HCT116 (cell line): ENCODE measurements at places on chromosomes 16 and 17. TPM values are rescaled to one million over a fixed set of nuclear protein-coding genes. Genes with fewer than 3 reads are reported as not detected.

DNA sequence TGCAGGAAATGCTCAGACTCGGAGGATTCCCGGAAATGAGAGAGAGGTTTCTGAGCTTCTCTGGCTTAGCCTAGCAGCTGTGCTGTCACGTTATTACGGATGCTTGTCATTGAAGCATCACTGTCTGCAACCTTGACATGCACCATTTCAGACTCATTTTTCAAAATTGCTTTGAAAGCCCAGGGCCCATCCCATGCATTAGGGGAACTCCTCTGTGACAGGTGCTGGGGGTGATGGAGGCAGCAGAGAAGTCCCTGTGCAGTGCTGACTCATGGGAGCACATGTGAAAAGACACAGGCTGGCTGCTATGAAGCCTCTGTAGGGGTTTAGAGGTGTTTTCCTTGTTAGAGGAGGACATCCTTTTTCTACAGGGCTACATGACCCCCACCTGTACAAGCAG lies 214.0 kb upstream of the MPHOSPH6 start:
- no peak overlapping the region for H3K27ac ChIP-seq
- no peak overlapping the region for H3K4me3 ChIP-seq
- no peak for DNase-seq
- no peaks in the 10 kb centered on the region for H3K36me3 ChIP-seq

DNA sequence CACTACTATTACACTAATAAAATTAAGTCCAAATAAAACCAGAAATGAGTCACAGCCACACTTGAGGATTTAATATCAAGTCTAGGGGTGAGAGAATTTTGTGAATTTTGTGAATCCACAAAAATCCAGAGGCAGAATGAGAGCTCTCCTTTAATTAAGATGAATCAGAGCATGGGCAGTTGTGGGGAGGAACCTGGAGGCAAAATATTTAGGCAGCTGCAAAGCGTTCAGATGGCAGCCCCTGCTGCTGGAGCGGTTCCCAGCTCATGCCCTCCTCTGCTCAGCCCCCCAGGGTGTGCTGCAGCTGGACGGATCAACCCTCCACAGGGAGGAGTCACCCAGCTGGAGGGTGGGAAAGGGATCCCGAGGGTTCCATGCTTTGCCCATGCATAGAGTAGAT lies 43.4 kb upstream of the IRX6 start:
- H3K36me3 ChIP-seq: no peaks in the 10 kb centered on the region
- H3K4me3 ChIP-seq: no peak overlapping the region
- no peaks in the 10 kb centered on the region for H3K4me1 ChIP-seq
- H3K27me3 ChIP-seq: peaks cover 37% of the 10 kb centered on the region
- DNase-seq: no peak

DNA sequence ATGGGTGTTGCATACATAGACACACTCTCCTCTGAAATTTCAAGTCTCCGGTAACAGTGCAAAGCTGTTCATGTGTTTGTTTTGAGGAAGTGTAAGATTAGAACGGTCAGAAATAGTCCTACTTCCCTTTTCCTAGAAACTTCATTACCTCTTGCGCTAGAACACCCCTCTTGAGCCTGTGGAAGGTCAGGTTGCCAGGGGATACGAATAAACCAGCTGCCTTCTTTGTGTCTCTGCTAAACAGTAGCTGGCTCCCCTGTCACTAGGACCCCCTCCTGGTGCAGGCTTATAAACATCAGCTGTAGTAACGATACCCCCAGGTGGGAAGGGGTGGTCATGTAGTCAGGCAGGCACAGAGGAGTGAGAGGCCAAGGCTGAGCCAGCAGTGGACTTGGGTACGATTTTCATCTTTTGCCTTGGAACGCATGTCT lies 113.4 kb upstream of the RCVRN start:
- no peaks in the 10 kb centered on the region for H3K4me1 ChIP-seq
- no peak overlapping the region for H3K27ac ChIP-seq
- no peak overlapping the region for H3K4me3 ChIP-seq
- no peaks in the 10 kb centered on the region; the same call in 1 of the 2 replicates for H3K27me3 ChIP-seq

GRCh38 chr16:1102921-1103635 lies 7.0 kb upstream of the C1QTNF8 start:
- H3K4me1 ChIP-seq: peaks cover 8% of the 10 kb centered on the region; the same call in 1 of the 2 replicates
- H3K27me3 ChIP-seq: no peaks in the 10 kb centered on the region
- no peak for DNase-seq

- H3K27ac ChIP-seq: peak overlapping the region; percentile 92
- H3K4me1 ChIP-seq: peaks cover 97% of the 10 kb centered on the region
- H3K4me3 ChIP-seq: peak overlapping the region; percentile 19; the same call in 1 of the 2 replicates
- no peaks in the 10 kb centered on the region for H3K36me3 ChIP-seq
- no peaks in the 10 kb centered on the region for H3K27me3 ChIP-seq
Observed at GRCh38 chr17:15954222-15954621, 9.3 kb downstream of the ADORA2B start.

DNA sequence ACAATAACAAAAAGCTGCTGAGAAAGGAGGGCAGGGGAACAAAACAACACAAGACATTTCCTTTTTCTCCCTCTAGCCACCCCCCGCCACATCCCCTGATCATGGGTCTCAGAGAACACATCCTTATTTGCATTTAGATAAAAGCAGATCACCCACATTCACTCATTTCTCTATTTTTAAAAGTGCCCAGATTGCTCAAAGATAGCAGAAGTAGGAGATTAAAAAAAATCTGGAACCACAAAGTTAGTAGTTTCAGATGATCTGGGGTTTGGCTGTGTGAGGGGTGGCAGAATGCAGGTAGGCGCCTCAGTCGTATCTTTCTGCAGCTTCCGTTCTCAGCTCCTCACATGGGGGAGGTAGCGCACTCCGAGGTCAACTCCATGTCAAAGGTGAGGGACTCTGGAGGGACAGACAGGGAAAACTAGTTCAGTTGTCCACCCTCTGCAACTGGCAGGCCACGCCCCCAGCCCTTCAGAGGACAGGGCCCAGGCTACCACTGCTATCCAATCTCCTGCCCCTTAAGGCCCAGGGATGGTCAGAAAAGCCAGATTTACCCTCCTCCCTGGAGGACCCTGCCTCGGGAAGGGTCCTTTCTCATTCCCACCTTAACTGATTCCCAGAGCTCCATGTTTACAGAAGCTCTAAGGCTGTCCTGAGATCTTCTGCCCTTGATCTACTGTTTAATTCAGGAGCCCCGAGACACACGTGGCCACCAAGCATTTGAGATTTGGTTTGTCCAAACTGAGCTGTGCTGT lies 27.3 kb downstream of the STAT5A start:
- H3K36me3 ChIP-seq: peaks cover 8% of the 10 kb centered on the region
- no peak overlapping the region for H3K27ac ChIP-seq
- peaks cover 4% of the 10 kb centered on the region; the same call in 1 of the 2 replicates for H3K4me1 ChIP-seq
- H3K27me3 ChIP-seq: no peaks in the 10 kb centered on the region
- no peak for DNase-seq

DNA sequence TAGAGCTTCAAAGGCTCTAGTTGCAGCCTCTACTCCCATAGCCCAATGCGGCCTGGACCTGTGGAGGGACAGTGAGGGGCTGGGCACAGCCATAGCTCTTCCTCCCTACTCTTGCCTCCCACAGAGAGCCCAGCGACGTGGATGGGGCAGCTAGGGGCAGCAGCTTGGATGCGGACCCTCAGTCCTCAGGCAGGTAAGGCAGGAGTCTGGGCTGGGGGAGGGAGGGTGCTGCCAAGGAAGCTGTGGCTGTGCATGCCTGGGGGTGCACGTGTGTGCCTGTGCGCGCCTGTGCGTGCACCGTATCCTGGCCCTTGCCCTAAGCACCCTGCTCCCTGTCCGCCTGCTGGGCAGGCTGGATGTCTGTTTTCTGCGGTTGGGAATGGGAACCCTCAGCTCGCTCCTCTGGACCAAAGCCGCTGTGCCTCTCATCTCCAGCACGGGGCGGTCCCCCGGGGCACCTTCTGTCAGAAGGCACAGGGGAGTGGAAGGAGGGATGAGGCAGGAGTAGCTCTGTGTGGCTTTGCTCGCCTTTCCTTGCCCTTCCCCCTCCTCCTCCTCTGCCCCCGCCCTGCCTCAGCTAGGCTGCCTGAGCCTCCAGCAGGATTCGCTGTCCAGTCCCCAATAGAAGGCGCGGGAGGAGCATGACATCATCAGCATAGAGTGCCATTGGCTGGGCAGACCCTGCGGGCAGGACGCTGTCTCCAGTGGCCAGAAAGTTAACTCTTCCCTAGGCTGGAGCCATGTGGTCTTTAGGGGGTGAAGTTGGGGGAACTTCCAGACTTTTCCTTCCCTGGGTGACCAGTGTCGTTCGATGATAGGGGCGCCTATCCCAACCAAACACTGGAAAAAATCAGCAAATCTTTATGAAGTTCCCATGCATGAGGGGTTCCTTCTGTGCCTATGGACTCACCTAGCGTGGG lies 797 bp downstream of the PRCD start:
- H3K4me1 ChIP-seq: peaks cover 16% of the 10 kb centered on the region
- no peaks in the 10 kb centered on the region for H3K27me3 ChIP-seq
- no peaks in the 10 kb centered on the region for H3K36me3 ChIP-seq

- H3K36me3 ChIP-seq: no peaks in the 10 kb centered on the region
- H3K4me3 ChIP-seq: no peak overlapping the region
- no peak for DNase-seq
Observed at GRCh38 chr17:38419508-38419981, 8.7 kb upstream of the ARHGAP23 start.

- no peaks in the 10 kb centered on the region for H3K36me3 ChIP-seq
- H3K27ac ChIP-seq: no peak overlapping the region; the same call in 1 of the 2 replicates
- H3K27me3 ChIP-seq: no peaks in the 10 kb centered on the region
- H3K4me1 ChIP-seq: peaks cover 27% of the 10 kb centered on the region
- no peak overlapping the region for H3K4me3 ChIP-seq
Observed at GRCh38 chr16:89195521-89196171, 4.7 kb downstream of the SLC22A31 start.

DNA sequence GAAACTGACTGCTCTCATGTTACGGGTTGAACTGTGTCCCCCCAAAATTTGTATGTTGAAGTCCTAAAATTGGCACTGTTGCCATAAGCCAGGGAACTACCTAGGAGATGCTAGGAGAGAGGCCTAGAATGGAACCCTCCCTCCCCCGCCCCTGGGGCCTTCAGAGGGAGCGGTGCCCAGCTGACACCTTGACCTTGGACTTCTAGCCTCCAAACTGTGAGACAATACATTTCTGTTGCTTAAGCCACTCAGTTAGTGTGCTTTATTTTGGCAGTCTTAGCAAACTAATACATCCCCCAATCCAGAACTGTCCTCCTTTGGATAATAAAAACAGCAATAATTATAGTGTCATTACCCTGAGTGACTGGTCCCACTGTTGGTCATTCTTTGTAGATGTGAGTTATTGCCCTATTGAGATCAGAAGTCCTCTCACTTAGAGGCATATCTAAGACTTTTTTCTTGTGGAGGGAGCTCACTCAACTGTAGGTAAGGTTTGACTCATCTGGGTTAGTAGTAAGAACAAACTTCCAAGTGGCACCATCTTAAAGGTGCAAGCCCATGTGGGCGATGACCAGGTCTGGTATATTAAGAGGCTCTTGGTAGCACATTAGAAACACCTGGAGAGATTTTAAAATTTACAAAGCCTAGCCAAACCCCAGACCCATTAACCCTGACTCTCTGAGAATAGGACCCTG lies 93.0 kb upstream of the HLF start:
- no peaks in the 10 kb centered on the region for H3K27me3 ChIP-seq
- no peaks in the 10 kb centered on the region for H3K4me1 ChIP-seq
- no peak for DNase-seq
- no peak overlapping the region for H3K4me3 ChIP-seq
- H3K36me3 ChIP-seq: no peaks in the 10 kb centered on the region

DNA sequence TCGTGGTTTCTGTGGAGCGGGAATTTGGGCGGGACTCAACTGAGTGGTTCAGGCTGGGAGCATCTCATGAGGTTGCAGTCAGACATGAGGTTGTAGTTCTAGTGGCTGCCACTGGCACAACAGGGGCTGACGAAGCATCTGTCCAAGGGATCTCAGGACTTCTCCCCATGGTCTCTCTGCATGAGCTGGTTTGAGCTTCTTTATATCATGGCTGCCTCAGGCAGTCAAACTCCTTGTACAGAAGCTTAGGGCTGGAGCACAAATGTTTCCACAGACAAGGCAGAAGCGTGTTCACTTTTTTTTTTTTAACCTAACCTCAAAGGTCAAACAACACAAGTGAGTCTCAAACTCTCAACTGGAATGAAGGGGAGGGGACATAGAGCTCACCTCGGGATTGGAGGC lies 243.3 kb downstream of the MSI2 start:
- no peak overlapping the region for H3K27ac ChIP-seq
- no peaks in the 10 kb centered on the region for H3K27me3 ChIP-seq
- H3K36me3 ChIP-seq: no peaks in the 10 kb centered on the region
- DNase-seq: no peak
- no peak overlapping the region for H3K4me3 ChIP-seq

The PRSS8 gene
- 42.6 TPM for total RNA-seq

The SRP68 gene
- total RNA-seq: 152 TPM

The HOXB4 gene
- total RNA-seq: 11.3 TPM

The KIF18B gene
- total RNA-seq: 76.4 TPM

The MAP2K6 gene
- total RNA-seq: 0.22 TPM

The QRICH2 gene
- total RNA-seq: 4.9 TPM

The SALL1 gene
- not detected for total RNA-seq

The ZG16B gene
- total RNA-seq: 2.3 TPM

The TEX2 gene
- 24.6 TPM for total RNA-seq
